ENCODE measurements at places on chromosomes 5 and 9. TPM values are rescaled to one million over a fixed set of nuclear protein-coding genes. Genes with fewer than 3 reads are reported as not detected.

KCNMB1 gene
- not detected for total RNA-seq

- DNase-seq, result no peak
These were observed 105.1 kb upstream of the TNPO1 start for GRCh38 chr5:72711351-72711750.

GRCh38 chr5:39017504-39017903 lies 56.7 kb downstream of the RICTOR start:
- no peak for DNase-seq

GRCh38 chr5:54274944-54275343 lies 35.4 kb downstream of the ARL15 start:
- no peak for DNase-seq

LECT2 gene
- not detected for total RNA-seq

DNA sequence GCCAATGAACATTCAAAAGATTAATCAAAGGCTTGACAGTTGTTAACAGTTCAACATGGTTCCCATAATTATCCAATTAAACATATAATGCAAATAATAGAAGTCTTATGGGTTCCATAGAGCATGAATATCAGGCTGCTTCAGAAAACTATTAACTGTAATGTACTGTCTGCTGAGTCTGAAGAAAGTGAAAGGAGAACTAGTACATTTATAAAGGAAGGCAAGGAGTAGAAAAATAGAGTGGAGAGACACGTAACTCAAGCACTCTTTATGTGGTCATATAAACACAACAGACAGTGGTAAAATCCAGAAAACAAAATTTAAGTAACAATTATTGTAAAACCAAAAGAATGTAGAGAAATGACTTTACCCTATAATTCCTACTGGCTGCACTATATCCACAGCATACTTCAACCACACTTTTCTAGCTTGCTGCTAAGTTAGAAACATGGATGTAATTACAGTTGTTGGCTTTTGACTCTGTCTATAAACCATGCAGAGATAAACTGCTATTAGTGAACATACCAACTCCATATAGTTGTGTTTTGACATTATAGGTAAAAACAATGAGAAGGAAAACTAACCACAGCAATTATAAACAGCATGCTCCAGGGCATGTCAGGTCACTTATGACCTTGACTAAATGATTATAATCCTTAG lies 32.7 kb downstream of the NFIB start:
- DNase-seq, result no peak

DNA sequence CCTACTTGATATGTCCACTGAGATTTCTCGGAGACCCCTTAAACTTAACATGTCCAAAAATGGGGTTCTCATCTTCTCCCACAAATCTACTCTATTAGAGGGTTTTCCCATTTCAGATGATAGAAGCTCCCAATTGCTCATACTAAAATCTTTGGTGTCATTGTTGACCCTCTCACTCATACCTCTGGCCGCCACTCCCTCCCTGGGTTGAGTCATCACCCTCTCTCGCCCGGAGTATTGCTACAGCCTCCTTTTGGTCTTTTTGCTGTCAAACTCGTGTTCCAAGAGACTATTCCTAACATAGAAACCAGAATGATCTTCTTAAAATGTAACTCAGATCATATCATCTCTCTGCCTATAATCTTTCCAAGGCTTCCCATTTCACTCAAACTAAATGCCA lies 91.0 kb upstream of the GNAQ start:
- peak; percentile 85 for DNase-seq

Measured in bronchial epithelial cell (primary cell).